Chondrocyte (in vitro differentiated cells): ENCODE measurements at places on chromosomes 13 and 19. TPM values are rescaled to one million over a fixed set of nuclear protein-coding genes. Genes with fewer than 3 reads are reported as not detected.

DNA sequence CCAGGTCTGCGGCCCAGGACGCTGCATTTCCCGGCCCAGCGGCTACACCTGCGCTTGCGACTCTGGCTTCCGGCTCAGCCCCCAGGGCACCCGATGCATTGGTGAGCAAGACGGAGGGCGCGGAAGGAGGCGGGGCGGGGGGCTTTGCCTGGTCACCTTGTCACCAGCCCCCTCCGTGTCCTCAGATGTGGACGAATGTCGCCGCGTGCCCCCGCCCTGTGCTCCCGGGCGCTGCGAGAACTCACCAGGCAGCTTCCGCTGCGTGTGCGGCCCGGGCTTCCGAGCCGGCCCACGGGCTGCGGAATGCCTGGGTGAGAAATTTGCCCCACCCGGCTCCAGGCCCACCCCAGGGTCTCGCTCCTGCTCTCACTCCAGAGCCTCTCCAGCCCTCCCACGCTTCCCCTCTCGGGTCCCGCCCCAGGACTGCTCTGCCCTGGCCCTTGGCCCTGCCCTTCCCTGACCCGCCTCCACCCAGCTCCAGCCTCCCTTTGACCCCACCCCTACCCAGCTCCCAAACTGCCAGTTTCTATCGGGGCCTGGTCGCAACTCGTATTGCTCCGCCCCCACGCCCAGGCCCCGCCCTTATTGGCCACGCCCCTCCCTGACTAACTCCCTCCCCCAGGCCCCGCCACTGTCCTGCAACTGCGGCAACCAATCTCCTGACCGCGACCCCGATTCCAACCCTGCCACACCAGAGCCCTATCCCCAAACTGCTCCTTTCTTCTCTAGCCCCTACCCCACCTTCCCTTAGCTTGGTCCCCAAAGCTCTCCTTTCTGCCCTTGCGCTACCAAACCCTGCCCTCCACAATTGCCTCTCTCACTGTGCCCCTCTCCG is 8.6 kb downstream of the LTBP4 start:
- DNase-seq = no peak

GRCh38 chr13:23963947-23964346 is 66.6 kb upstream of the C1QTNF9B start:
- DNase-seq = no peak

GRCh38 chr13:114296902-114297301 is 15.5 kb downstream of the UPF3A start:
- DNase-seq = no peak

GRCh38 chr19:1110809-1111640 is 7.2 kb downstream of the GPX4 start:
- no peak for DNase-seq

DNA sequence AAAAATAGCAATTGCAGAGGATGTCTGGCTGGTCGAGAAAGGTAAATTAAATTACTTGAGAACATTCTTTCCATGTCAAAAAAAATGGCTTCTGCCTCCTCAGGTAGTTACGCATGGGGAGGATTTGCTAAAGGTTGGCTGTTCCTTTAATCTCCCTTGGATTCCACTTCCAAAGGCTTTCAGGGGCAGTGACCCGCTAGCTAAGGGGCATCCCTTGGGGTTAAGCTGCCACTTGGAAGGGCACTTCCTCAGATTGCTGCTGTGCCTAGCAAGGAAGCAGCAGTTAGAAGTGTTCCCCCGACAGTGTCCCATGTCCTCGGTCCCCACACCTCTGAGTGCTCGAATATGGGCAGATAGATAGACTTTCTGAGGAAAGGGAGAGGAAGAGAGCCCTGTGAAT is 108.5 kb downstream of the RGCC start:
- no peak for DNase-seq

DNA sequence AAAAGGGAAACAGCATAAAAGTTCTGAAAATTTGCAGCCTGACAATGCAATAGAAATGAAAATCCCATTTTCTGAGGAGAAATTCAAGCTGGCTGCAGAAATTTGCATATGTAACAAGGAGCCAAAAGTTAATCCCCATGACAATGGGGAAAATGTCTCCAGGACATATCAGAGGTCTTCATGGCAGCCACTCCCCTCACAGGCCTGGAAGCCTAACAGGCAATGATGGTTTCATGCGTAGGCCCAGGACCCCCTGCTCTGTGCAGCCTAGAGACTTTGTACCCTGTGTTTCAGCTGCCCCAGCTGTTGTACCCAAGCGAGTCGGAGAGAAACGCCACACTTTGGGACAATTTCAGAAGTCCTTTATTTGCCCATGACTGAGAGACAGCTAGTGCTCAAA is 701.3 kb upstream of the KLHL1 start:
- DNase-seq = no peak

- DNase-seq = no peak
Observed at GRCh38 chr13:33206945-33207614, 78.5 kb downstream of the STARD13 start.

- DNase-seq = no peak
Observed at GRCh38 chr19:42345191-42345812, 19.9 kb downstream of the MEGF8 start.

DNA sequence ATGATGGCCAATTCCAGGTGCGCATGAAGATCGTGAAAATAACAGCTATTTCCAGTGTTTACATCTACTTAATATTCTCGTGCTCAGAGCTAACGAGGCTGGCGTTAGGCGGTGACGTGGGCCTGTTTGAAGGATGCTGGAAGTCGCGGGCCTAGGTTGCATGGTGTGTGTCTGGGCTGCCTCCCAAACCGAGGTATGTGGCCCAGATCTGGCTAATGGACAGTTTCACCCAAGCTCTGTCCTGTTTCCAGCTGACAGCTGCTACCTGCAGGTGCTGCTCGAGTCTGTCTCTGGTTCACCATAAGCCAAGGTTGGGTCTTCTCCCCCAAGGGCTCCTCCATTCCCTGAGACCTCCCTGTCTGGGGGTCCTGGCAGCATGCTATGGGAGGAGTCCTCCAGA is 40.5 kb upstream of the KCTD15 start:
- no peak for DNase-seq

- DNase-seq = no peak
Observed at GRCh38 chr13:21530656-21531055, 71.6 kb upstream of the ZDHHC20 start.

DNA sequence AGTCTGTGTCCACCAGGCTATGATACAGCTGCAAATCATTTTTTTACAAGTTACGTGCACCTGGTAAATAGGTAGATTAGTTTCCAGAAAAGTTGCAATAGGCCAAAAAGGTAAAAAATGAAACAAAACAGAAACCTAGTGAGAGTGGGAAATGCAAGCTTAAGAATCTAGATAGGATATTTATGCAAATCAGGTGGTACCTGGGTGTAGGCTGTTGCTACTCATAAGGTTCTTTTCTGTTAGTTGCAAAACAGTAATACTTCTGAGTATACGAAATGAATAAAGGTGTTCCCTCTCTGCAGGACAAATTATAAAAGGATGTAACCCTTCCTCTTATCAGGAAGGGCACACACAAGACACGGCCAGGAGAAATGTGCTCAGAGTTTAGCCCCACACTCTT is 97.9 kb downstream of the UGGT2 start:
- DNase-seq = no peak

GRCh38 chr13:51811046-51811445 is 7.1 kb upstream of the DHRS12 start:
- no peak for DNase-seq

- DNase-seq = no peak
Observed at GRCh38 chr19:49981603-49982593, 20.9 kb upstream of the SIGLEC11 start.

DNA sequence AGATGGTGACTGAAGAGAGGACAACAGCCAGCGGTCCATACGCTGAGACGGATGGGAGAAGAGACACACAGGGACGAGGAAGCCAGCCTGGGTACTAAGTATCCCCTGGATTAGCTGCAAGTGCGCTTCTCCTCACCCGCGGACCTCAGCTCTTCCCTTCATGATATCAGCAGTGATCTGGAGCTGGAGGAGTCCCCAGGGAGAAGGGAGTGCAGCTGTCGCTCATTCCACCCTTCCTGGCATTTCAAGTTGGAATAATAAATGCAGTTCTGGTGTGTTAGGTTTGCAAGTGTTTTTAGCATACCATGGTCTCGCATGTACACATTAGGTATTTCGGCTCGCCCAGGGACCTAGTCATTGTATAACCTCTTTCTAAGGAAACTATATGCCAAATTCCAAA is 88.5 kb upstream of the C1QTNF9B start:
- DNase-seq = no peak

GRCh38 chr13:111367340-111367739 is 46.9 kb downstream of the TEX29 start:
- no peak for DNase-seq

GRCh38 chr19:58067240-58067912 is 8.3 kb downstream of the ZNF135 start:
- no peak for DNase-seq

DNA sequence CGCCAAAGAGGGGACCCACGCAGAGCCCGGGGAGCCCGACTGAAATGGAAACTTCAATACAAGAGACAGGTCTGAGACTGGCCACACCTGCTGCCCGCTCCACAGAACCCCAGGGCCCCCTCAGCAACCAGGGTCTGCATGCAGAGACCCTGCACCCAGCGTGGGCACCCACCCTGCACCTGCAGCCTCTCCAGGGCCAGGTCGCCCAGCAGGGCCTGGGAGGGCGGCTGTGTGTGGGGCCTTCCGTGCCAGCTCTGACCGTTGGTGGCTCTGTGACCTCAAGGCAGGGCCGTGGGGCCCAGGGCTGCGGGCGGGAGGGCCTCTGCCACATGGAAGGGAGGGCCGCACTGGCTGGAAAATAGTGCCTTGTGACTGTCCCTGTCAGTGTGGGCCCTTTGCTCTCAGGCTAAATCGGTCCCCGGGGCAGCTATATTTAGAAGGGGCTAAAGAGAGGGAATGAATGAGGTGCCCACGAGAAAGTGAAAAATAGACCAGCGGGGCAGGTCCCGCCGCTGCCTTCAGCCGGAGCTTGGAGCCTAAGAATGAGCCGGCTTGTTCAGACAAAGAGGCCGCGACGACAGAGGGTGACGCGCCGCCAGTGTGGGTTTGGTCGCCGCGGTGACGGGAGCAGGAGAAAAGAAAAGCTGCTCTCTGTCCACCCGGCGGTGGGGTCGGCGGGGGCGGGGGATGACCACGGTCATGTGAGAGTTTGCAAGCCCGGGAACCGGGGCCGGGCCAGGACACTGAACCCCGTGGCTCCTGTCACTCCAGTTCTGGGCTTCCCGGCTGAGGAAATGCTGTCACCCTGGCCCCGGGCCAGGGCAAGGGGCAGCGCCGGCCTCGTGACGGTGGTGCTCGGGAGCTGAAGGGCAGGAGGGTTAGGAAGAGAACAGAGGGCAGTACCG is 70.5 kb downstream of the GADD45B start:
- peak; percentile 93 for DNase-seq

DNA sequence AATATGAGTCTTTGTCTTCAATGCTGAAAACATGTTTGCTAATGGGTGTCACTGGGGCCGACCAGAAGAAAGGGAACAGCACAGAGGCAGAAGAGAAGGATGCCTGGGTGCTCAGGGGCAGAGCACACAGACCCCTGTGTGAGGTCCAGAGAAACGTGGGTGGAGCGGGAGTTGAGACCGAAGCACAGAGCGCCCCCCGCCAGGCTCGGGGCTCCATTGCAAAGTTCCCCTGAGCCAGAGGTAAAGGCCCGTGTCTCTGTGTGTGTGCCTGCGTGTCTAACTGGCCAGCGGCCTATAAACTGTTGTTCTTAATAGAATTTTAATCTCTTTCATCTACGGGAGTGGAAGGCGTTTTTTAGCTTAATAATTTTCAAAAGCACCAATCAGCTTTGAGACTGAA is 343.1 kb downstream of the TEX29 start:
- DNase-seq = no peak

GRCh38 chr13:46663206-46664037 is 110.5 kb downstream of the LRCH1 start:
- no peak for DNase-seq

DNA sequence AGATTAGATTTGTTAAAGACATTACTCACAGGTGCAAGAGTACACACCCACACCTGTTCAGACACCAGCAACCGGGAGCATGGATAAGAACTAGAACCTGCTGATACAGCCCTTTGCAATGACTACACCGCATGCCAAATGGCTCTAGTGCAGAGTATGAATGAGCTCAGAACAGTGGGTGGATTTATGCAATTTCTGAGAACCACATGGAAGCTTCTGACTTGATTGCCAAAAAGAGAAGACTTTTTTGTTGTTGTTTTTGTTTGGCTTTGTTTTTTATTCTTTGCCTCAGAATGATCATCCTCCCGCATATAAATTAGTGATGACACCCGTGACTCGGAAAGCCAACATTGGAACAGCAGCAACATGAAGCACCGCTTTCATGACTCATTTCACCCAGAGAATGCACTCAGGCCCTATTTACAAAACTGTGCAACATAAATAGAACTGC is 77.4 kb upstream of the LRCH1 start:
- DNase-seq = no peak

DNA sequence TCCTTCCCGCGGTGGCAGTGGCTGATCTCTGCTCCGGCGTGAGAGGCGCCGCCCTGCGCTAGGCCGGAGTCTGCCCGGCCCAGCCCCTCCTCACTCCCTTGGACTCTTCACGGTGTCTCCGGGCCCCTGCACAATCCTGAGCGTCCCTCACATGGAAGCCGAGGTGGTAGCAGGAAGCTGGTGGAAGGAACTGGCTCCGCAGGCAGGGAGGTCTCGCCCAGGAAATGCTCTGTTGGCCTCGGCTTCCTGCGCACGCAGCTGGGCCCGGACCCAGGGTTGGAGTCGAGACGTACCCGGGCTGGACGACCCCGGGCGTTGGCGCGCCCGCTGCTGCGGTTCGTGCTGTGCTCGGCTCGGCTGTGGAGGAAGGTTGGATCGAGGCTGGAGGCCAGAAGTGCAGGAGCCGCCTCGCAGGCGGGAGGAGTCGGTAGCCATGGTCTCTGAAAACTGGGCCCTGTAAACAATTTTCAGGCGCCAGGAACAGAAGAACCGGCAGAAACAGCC is 46.3 kb downstream of the ZNF724 start:
- no peak for DNase-seq

- no peak for DNase-seq
Observed at GRCh38 chr19:4304538-4305256, at the start of gene FSD1. TSS of gene FSD1 (plus strand) at chr19:4304598. CDS start at chr19:4304747, 149 bp downstream.

DNA sequence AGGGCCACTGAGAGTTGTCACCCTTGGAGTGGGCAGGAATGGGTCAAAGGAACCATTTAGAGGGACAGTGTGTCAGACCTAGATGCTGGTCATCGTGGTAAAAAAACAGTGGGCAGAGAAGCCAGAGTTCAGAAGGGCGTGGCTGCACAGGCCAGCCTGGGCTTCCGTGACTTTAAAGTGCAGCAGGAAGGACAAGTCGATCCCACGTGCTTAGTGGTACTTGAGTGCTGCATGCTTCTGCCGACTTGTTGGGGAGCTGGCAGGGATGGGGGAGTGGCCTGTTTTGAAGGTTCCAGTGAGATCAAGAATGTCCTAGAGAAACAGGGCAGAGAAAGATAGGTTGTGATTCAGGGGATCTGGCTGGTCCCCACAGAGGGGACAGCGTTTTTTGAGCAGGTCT is 17.0 kb downstream of the LYL1 start:
- DNase-seq = no peak

- no peak for DNase-seq
Observed at GRCh38 chr19:1592024-1592754, 476 bp downstream of the MBD3 start.

GRCh38 chr13:44218501-44219240 is 155.0 kb upstream of the SERP2 start:
- DNase-seq = no peak

The ZNF614 gene
- 6.0 to 8.3 TPM (median 7.4 TPM) in 3 replicates for total RNA-seq

The ZNF439 gene
- total RNA-seq = 1.1 to 5.7 TPM (median 4.9 TPM) in 3 replicates

The ZNF317 gene
- total RNA-seq = 21.6 to 23.0 TPM (median 22.0 TPM) in 3 replicates

The FFAR2 gene
- total RNA-seq = not detected in 3 replicates

The ELANE gene
- total RNA-seq = not detected in 3 replicates

The LHB gene
- total RNA-seq = not detected in 3 replicates

The KLK4 gene
- total RNA-seq = not detected in 3 replicates

The DCT gene
- not detected in 3 replicates for total RNA-seq

The ZNF724 gene
- total RNA-seq = 2.3 to 6.7 TPM (median 3.0 TPM) in 3 replicates
